A673 (cell line): ENCODE measurements at places on chromosomes 12 and 14. TPM values are rescaled to one million over a fixed set of nuclear protein-coding genes. Genes with fewer than 3 reads are reported as not detected.

The CMKLR1 gene
- 0.24 and 0.57 TPM in 2 replicates for total RNA-seq

The LRP6 gene
- 97.4 and 108 TPM in 2 replicates for total RNA-seq

The NANOG gene
- total RNA-seq: not detected in 2 replicates

The SERPINA10 gene
- not detected in 2 replicates for total RNA-seq

DNA sequence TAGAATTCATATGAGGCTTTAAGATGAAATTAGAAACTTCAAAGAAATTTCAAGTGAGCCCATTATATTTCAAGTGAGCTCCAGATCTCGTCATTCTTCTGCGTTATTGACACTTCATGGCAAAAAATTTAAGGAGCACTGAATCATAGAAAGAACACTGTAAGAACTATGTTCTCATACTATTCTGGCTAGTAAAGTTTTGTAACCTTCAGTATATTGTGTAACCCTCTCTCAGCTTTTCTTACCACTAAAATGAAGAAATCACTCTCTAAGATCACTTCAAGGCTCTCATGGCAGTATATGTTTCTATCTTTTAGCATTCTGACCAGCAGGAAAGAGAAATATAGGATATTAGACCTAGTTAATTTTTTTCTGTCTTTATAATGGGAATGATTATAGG lies 6.3 kb downstream of the GPHN start:
- H3K27ac ChIP-seq: no peak overlapping the region
- H3K4me1 ChIP-seq: peaks cover 7% of the 10 kb centered on the region
- no peaks in the 10 kb centered on the region for H3K36me3 ChIP-seq
- peaks cover 14% of the 10 kb centered on the region for H3K27me3 ChIP-seq

GRCh38 chr12:58159941-58160340 lies 218.6 kb downstream of the ATP23 start:
- no peaks in the 10 kb centered on the region for H3K27me3 ChIP-seq
- H3K4me1 ChIP-seq: no peaks in the 10 kb centered on the region
- H3K36me3 ChIP-seq: no peaks in the 10 kb centered on the region
- H3K4me3 ChIP-seq: no peak overlapping the region
- no peak for DNase-seq

- no peaks in the 10 kb centered on the region for H3K36me3 ChIP-seq
- no peaks in the 10 kb centered on the region for H3K4me1 ChIP-seq
Observed at GRCh38 chr14:37819155-37820015, 224.0 kb downstream of the TTC6 start.

DNA sequence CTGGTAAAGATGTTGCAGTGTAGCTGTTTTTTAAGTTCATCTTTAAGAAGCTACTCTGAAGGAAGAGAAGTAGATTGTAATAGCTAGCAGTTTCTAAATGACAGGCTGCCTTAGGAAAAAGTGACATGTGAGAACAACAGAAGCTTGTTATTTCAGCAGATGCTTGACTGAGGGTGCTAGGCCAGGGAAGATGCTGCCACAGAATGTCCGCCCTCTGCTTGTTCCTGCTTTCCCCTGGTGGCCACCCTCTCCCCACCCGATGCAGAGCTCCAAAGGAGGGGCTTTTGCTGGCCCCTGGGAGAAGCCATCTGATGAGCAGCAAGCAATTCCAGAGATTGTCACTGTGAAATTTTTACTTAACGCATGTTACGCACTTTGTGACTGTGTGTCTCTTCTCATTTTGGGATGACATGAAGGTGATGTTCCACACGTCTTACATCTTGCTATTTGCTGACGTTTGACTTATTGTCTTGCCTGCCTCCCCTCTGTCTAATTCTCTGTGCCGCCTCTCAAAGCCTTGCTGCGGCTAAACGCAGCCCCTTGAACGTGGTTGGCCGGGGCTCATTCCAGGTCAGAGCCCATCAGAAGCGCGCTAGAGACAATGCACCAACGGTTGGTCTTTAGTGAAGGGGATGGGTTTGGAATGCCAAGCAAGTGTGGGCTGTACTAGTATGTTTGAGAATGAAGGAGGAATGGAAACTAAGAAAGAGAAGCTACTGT lies 44.8 kb downstream of the WDR20 start:
- H3K4me1 ChIP-seq: peaks cover 59% of the 10 kb centered on the region
- H3K4me3 ChIP-seq: no peak overlapping the region
- no peak for DNase-seq
- H3K27me3 ChIP-seq: no peaks in the 10 kb centered on the region
- H3K27ac ChIP-seq: peak overlapping the region; percentile 29

DNA sequence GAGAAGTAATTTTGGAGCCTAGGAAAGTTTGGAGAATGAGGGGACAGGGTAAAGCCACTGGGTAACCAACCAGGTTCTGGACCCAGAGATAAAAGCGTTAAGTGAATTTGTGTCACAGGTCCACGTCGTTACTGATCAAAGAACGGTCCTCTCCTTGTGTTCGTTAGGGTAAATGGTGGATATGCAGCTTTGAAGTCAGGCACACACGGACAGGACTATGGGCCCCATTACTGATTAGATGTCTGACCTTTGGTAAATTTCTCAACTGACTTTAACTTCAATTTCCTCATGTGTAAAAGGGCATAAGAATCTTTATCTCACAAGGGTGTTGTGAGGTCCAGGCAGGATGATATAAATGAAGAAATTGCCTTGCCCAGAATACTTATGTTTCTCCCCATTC lies 76.6 kb downstream of the EMP1 start:
- DNase-seq: no peak
- H3K27me3 ChIP-seq: peaks cover 68% of the 10 kb centered on the region
- H3K36me3 ChIP-seq: no peaks in the 10 kb centered on the region
- H3K4me3 ChIP-seq: no peak overlapping the region
- H3K4me1 ChIP-seq: no peaks in the 10 kb centered on the region
- H3K27ac ChIP-seq: no peak overlapping the region

DNA sequence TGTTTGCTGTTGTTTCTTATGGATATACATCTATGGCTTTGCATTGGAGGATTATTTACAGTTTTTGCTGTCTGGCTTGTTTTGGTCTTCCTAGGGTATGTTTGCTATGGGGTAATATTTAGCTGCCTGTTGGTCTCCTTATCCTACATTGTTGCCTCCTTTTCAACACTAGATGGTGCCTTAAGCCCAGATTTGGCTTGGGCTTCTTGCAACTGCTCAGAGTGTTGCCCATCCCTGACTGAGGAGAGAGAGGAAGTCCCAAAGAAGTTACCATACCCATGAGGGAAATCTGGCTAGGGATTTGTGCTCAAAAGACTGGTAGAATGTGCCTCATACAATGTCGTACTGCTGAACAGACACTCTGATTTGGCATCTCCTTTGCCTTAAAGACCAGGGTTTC lies 94.6 kb upstream of the MUCL1 start:
- H3K4me3 ChIP-seq: no peak overlapping the region
- H3K4me1 ChIP-seq: no peaks in the 10 kb centered on the region
- H3K27me3 ChIP-seq: peaks cover 13% of the 10 kb centered on the region
- DNase-seq: peak; percentile 74
- no peaks in the 10 kb centered on the region for H3K36me3 ChIP-seq
